Small intestine (tissue), 16 donors: ENCODE measurements at places on chromosomes 7 and 10. TPM values are rescaled to one million over a fixed set of nuclear protein-coding genes. Genes with fewer than 3 reads are reported as not detected.

NACAD gene
- 0.22 TPM for polyA plus RNA-seq

GLI3 gene
- polyA plus RNA-seq = 2.7 TPM

DNA sequence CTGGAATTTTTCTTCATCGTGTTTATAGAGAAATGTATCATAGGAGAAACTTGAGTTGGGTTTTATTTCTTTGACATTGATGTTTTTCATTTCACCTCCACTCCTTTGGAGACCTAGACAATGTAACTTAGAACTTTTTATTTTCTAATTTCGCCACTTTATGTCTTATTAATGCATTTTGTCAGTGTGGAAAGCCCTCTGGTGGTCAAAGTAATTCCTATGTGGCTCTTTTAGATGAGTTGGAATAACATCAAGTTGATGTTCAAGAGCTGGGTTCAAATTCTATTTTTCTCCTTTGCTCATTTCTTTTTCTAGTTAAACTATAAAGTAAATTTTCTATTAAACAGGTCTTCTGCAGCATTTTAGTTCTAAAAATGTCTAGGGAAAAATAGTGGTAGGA is 478.6 kb downstream of the LRMDA start:
- no peaks in the 10 kb centered on the region for H3K36me3 ChIP-seq
- no peak overlapping the region for H3K27ac ChIP-seq
- no peaks in the 10 kb centered on the region for H3K27me3 ChIP-seq
- peaks cover under 1% of the 10 kb centered on the region for H3K4me1 ChIP-seq

GRCh38 chr10:97911217-97911616 is 61.6 kb downstream of the GOLGA7B start:
- no peaks in the 10 kb centered on the region for H3K4me1 ChIP-seq
- H3K36me3 ChIP-seq = no peaks in the 10 kb centered on the region
- H3K4me3 ChIP-seq = no peak overlapping the region
- no peak overlapping the region for H3K27ac ChIP-seq
- no peak for DNase-seq
- H3K27me3 ChIP-seq = peaks cover 17% of the 10 kb centered on the region

DNA sequence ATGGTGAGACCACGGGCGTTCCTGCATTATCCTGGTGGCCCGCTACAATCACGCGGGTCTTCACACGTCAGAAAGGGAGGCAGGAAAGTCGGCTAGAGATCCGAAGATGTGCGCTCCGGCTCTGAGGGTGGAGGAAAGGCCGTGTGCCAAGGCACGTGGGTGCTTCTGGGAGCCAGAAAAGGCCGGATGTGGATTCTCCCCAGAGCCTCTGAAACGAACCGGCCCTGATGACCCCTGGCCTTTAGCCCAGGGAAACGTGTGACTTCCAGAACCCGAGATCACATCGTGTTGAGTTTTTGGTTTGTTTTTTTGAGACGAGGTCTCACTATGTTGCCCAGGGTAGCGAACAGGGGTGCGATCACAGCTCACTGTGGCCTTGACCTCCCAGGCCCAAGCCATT is 244.2 kb downstream of the ELFN1 start:
- H3K4me1 ChIP-seq = no peaks in the 10 kb centered on the region
- no peak overlapping the region for H3K27ac ChIP-seq
- no peaks in the 10 kb centered on the region for H3K36me3 ChIP-seq
- no peak overlapping the region for H3K4me3 ChIP-seq
- DNase-seq = no peak

DNA sequence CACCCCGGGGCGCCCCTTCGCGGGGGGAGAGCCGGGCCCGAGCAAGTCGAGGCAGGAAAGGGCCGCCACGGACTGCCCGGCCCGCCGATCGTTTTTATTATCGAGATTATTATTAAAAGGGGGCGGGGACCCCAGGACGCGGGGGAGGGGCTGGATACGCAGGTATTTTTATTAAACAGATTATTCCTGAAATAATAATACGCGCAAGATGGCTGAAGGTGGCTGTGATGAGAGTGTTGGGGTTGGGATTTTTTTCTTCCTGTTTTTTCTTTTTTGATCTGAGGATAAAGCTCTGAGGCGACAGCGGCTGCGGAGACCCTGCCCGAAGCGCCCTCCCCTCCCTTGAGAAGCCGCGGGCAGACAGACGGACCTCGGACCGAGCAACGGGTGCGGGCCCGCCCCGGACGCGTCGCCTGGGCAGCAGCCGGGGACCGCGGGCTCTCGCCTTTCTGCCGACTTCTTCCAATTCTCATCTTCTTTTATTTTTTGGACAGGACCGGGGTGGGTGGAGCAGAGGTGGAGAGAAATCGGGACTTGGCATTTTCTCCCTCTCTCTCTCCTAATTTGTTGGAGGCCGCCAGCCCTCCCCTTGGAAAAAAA is 1.4 kb upstream of the TRIM8 start:
- H3K27me3 ChIP-seq = no peaks in the 10 kb centered on the region
- H3K4me1 ChIP-seq = no peaks in the 10 kb centered on the region
- peak overlapping the region; percentile 92 for H3K4me3 ChIP-seq
- no peaks in the 10 kb centered on the region for H3K36me3 ChIP-seq
- DNase-seq = peak; percentile 79

DNA sequence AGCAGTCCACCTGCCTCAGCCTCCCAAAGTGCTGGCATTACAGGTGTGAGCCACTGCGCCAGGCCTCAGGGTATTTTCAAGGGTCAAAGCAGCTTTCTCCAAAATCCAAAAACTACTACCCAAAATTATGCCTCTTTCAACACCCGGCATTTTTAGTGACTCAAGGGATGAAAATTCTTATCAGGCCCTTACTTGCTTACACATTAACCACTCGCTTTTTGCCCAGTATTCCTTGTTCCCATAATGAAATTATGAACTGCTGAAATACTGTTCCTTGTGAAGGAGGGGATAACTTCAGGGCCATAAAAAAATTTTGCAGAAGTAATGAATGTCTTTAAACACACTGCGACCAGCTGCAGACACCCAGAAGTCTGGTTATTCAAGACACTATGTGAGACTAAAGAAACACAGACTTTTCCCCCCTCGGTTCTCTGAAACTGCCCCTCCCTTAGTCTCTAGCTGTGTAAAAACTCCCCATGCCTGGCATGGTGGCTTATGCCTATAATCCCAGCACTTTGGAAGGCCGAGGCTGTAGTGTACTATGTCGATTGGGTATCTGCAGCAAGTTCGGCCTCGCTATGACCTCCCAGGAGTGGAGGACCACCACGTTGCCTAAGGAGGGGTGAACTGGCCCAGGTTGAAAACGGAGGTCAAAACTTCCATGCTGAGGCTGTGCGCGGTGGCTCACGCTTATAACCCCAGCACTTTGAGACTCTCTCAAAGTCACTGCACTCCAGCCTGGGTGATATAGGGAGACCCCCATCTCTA is 12.0 kb downstream of the FXYD4 start:
- no peak overlapping the region for H3K4me3 ChIP-seq
- peaks cover 5% of the 10 kb centered on the region for H3K36me3 ChIP-seq
- DNase-seq = no peak
- H3K27me3 ChIP-seq = no peaks in the 10 kb centered on the region
- H3K4me1 ChIP-seq = peaks cover 4% of the 10 kb centered on the region

GRCh38 chr10:323651-324293 is 188.5 kb downstream of the ZMYND11 start:
- no peaks in the 10 kb centered on the region for H3K4me1 ChIP-seq
- peaks cover 43% of the 10 kb centered on the region for H3K36me3 ChIP-seq
- no peak overlapping the region for H3K27ac ChIP-seq
- H3K4me3 ChIP-seq = no peak overlapping the region
- H3K27me3 ChIP-seq = no peaks in the 10 kb centered on the region

DNA sequence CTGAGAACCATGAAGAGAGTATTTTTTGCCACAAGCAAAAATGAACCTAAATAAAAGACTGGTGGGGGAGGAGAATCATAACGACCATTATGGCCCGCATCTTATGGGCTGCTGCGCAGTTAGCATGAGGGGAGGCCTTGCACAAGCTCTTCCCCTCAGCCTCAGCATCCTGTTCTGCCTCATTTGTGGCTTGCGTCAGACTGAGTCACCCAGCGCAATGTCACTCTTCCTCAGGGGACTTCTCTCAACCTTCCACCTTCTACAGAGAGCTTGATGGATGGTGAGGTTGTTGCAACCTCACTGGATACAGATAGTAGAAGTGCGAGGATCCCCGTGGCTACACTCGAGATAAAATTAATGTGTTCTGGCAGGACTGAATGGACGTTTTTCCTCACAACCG is 16.8 kb upstream of the GPR15LG start:
- H3K4me3 ChIP-seq = no peak overlapping the region
- no peak overlapping the region for H3K27ac ChIP-seq
- peaks cover 4% of the 10 kb centered on the region for H3K36me3 ChIP-seq
- DNase-seq = no peak

- H3K4me1 ChIP-seq = no peaks in the 10 kb centered on the region
- DNase-seq = peak; percentile 19
- H3K4me3 ChIP-seq = no peak overlapping the region
- H3K27ac ChIP-seq = no peak overlapping the region
- H3K27me3 ChIP-seq = no peaks in the 10 kb centered on the region
Measured at GRCh38 chr7:55641811-55642210, 69.5 kb upstream of the VOPP1 start.

DNA sequence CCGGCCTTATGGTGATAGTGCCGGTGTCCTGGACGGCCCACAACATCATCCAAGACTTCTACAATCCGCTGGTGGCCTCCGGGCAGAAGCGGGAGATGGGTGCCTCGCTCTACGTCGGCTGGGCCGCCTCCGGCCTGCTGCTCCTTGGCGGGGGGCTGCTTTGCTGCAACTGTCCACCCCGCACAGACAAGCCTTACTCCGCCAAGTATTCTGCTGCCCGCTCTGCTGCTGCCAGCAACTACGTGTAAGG is 713 bp downstream of the CLDN4 start:
- DNase-seq = no peak
- no peaks in the 10 kb centered on the region for H3K27me3 ChIP-seq
- peaks cover 2% of the 10 kb centered on the region for H3K4me1 ChIP-seq
- peaks cover 2% of the 10 kb centered on the region for H3K36me3 ChIP-seq
- H3K27ac ChIP-seq = peak overlapping the region; percentile 100
